ENCODE measurements at places on chromosomes 7 and 10. TPM values are rescaled to one million over a fixed set of nuclear protein-coding genes. Genes with fewer than 3 reads are reported as not detected.

SMARCD3 gene
- 8.2 TPM for total RNA-seq

BRAF gene
- total RNA-seq: 56.2 TPM

UPK3B gene
- 3.3 TPM for total RNA-seq

OR9A2 gene
- 0.32 TPM for total RNA-seq

POU6F2 gene
- 0.16 TPM for total RNA-seq

GIMAP6 gene
- 35.1 TPM for total RNA-seq

IRF5 gene
- total RNA-seq: 30.3 TPM

CALCR gene
- not detected for total RNA-seq

SLC13A1 gene
- total RNA-seq: not detected

BRAT1 gene
- total RNA-seq: 28.0 TPM

TAS2R5 gene
- total RNA-seq: 1.3 TPM

AQP1 gene
- 0.72 TPM for total RNA-seq

PRRT4 gene
- 0.14 TPM for total RNA-seq

ITGA8 gene
- not detected for total RNA-seq

WDR91 gene
- total RNA-seq: 21.5 TPM

SPDYE11 gene
- not detected for total RNA-seq

SPDYE2B gene
- not detected for total RNA-seq

MYO3A gene
- not detected for total RNA-seq

BLNK gene
- total RNA-seq: not detected

NME8 gene
- not detected for total RNA-seq

CLCN1 gene
- 0.09 TPM for total RNA-seq

PRSS37 gene
- not detected for total RNA-seq

C10orf71 gene
- total RNA-seq: not detected
